Mucosa of descending colon (tissue), 3 donors: ENCODE measurements at places on chromosomes 12 and 14. TPM values are rescaled to one million over a fixed set of nuclear protein-coding genes. Genes with fewer than 3 reads are reported as not detected.

The COCH gene
- total RNA-seq = 0.89 TPM

The AMN1 gene
- total RNA-seq = 7.3 TPM

The EPYC gene
- not detected for total RNA-seq

The GUCY2C gene
- total RNA-seq = 73.8 TPM

The ESRRB gene
- total RNA-seq = 0.14 TPM

The RNF212B gene
- not detected for total RNA-seq

The CCDC197 gene
- not detected for total RNA-seq

The BMP4 gene
- 8.1 TPM for total RNA-seq

The SPX gene
- 0.13 TPM for total RNA-seq

The C14orf180 gene
- 0.54 TPM for total RNA-seq
